ENCODE measurements at places on chromosomes 3 and 15.

- no peak for DNase-seq
Observed at GRCh38 chr3:19489936-19490335, 341.6 kb downstream of the KCNH8 start.

GRCh38 chr3:34107669-34108068 is 309.2 kb downstream of the PDCD6IP start:
- no peak for DNase-seq

- no peak for DNase-seq
Observed at GRCh38 chr3:182390421-182390820, 402.9 kb upstream of the ATP11B start.

GRCh38 chr3:9169956-9170850 is 79.2 kb downstream of the SRGAP3 start:
- no peak for DNase-seq

- no peak for DNase-seq
Observed at GRCh38 chr3:4856986-4857385, 122.3 kb upstream of the BHLHE40 start.

DNA sequence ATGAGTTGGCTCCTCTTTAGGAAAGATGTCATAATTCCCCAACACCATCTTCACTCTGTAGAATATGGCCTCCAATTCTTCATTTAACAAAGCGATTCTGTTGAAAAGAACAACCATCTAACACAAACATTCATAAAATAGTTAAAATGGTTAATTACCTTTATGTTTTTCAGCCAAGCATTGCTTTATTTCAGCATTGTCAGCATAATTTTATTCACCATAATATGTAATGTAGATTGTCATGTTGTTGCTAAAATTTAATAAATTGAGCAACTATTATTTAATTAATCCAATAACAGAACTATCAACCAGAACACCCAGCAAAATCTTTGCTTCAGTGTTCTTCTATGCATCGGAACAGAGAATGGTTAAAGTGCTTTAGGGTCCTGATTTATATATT is 46.2 kb upstream of the EPHA3 start:
- DNase-seq: no peak

- no peak for DNase-seq
Observed at GRCh38 chr15:94231723-94232468, 535 bp downstream of the MCTP2 start.

GRCh38 chr3:69659180-69659910 is 79.9 kb upstream of the MITF start:
- no peak for DNase-seq

DNA sequence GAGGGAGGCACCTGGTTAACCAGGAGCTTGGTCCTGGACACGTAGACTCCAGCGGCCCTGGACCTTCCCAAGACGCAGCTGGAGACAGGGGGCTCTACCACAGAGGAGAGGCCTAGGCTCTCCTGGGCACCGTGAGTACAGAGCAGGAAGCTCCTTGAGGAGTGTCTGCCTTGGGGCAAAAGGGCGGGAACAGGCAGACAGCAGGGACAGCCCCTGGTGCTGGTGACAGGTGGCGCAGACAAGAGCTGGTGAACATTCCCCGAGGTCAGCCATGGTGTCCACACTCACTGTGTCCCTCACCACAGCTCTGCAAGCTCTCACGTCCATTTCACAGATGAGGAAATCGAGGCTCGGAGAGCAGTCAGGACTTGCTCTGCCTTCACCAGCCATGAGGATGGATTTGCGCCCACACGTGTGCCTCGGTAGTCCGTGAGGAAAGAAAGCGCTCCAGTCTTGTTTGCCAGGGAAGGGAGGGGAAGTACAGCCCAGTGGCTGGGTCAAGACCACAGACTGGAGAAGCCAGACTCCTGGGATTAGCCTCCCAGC is 2.6 kb upstream of the PLXNA1 start:
- DNase-seq: no peak

- DNase-seq: no peak
Observed at GRCh38 chr3:52315977-52316764, at the start of gene DNAH1. TSS of gene DNAH1 (plus strand) at chr3:52316319. CDS start at chr3:52322443, 6,124 bp downstream.

DNA sequence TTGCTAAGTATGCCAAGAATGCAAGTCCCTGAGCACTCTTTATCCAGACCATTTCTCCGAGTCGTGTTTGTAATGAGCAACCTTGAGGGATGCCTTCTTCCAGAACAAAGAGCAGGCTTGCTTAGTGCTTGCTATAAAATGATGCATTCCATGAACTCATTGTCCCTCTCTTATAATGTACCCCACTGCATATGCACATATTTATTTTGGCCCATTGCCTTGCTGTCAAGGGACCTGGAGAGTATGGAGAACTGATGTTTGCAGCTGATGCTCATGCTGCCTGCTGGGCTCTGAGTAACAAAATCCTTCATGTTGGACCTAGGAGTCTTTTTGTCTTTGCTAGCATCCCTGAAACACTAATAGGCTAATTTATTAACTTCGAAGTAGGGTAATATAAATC is 97.8 kb upstream of the AADACL2 start:
- DNase-seq: peak; percentile 12

GRCh38 chr3:77566055-77566454 is 526.2 kb downstream of the ROBO2 start:
- no peak for DNase-seq

- no peak for DNase-seq
Observed at GRCh38 chr15:70031261-70031660, 66.5 kb downstream of the TLE3 start.

- DNase-seq: no peak
Observed at GRCh38 chr3:24290596-24290995, 204.1 kb downstream of the THRB start.

DNA sequence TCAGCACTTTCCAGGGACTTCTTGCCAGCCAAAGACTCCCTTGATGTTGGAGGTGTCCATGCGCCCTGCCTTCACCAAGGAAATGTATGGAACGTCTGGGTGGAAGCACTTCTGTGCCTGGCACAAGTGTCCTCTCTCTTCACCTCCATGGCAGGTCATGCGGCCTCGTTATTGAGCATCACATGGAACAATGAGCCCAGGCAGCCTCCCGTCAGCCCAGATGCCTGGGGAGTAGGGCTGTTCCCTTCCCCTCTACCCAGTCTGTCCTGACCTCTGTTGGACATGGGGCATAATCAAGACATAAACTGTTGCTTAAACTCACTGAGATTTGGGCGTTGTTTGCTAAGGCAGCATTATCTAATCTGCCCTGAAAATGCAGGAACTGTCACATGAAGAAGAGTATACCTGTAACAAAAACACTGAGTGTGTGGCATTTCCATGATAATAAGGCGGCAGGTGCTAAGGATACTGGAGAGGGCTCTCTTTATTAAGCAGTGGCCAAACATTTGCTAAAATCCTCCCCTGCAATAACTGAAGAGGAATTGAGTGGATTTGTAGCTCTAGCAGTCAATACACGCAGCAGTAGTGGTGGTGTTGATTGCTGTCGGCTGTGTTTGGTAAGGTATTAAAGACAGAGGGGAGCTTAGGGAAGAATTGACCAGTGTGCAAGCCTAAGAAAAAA is 338.2 kb upstream of the ATP10A start:
- DNase-seq: no peak

DNA sequence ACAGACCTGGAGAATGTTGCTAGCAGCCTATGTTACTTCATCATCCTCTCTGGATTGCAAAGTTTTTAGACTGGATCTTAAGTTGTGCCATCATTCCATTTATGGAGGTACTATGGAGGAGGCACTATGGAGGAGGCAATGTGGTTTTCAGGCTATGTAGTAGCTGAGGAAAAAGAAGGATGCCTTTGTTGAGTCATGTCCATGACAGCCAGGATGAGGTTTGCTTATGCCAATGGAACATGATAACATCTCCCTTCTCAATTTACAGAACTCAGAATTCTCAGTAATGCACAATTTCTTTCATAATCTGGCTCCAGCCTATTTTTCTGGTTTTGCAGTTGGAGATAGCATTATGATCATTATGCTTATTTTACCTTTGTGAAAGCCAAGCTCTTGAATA is 65.9 kb upstream of the TMEM108 start:
- no peak for DNase-seq

DNA sequence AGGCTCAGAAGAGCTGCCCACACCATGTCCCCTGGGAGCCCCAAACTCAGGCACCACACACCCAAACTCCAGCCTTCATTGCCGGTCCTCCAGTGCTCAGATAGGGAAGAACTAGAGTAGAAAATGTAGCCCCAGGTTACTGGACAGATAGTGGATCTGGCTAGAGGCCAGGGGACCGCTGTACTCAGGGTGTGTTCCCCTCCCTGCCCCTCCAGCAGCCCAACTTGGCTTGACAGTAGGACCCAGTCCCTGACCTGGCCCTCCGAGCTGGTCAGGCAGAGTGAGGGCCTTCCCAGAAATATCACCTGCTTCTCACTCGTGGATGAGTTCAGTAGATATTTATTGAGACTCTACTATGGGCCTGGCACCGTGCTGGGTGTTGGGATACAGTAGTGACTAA is 100.0 kb downstream of the CORO2B start:
- DNase-seq: no peak

- peak; percentile 18 for DNase-seq
Observed at GRCh38 chr3:49656541-49657112, 17.5 kb upstream of the APEH start.
